Left cardiac atrium (tissue), 4 donors: ENCODE measurements at places on chromosomes 5 and 9. TPM values are rescaled to one million over a fixed set of nuclear protein-coding genes. Genes with fewer than 3 reads are reported as not detected.

CNTNAP3 gene
- total RNA-seq = 16.4 TPM

SPARC gene
- total RNA-seq = 807 TPM

DNA sequence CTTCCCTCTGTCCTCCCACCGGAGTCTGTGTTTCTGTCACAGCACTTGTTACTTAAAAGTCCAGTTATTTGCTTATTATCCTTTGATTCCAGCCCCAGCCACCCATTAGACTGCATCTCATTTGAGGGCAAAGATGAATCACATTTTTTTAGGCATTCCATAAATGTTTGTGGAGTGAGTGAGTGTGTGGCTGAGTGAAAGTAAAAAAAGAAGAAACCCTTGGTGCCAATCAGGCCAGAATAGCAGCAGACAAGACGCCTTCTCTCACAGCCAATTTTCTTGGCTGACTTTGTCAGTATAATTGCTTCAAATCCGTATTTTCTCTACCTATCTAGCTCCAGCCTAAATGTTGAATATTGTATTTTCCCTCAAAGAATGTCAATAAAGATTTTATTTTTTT lies 613.0 kb upstream of the WWC1 start:
- no peak for DNase-seq

DNA sequence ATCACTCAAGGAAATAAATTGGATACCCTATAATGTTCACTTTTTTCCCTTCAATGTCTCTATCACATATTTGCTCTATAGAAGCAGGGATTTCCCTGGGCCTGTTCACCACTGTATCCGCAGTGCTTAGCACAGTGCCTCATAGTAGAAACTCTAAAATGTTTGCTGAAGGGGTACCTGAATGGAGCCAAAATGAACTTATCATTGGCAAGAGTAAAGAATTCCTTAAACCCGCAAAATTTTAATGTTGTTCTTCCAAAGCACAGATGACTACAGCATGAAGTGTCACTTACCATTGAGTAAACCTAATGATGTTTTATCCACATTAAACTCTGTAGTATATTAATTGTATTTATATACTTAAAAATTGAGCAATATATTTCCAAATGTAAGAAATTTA lies 96.1 kb downstream of the JAKMIP2 start:
- no peak for DNase-seq

DNA sequence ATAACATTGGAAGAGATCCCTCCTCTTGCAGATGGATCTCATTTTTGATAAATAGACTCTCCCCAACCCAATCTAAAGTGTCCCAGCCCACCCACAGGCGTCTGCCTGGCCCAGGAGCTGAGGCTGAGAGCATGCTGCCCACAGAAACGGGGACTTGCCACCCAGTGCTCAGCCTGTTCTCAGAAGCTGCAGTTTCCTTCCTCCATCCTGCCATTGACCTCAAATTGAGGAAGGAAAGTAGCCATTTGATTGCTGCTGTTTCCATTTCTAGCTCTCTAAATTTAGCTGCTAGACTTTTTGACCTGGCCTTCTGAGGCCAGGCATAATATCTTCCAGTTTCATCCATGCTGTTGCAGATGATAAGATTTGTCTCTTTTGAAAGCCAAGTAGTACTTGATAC lies 31.1 kb upstream of the FRMD3 start:
- DNase-seq = no peak

DNA sequence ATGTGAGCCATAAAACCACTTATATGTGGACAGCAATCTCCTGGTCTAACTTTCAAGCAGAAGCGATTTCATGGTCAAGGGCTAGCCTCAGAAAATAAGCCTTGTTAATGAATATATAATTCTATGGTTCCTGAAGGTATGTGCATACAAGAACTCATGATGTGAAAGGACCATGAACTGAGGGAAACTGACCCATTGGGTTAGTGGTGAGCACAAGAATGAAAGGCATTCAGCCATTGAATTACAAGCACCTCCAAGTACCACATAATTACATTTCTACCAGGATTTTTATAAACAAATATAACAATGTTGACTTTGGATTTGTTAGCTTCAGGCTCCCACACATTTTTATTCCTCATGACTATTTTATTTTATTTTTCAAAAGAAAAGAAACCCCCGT lies 459.0 kb downstream of the TLE4 start:
- DNase-seq = no peak

DNA sequence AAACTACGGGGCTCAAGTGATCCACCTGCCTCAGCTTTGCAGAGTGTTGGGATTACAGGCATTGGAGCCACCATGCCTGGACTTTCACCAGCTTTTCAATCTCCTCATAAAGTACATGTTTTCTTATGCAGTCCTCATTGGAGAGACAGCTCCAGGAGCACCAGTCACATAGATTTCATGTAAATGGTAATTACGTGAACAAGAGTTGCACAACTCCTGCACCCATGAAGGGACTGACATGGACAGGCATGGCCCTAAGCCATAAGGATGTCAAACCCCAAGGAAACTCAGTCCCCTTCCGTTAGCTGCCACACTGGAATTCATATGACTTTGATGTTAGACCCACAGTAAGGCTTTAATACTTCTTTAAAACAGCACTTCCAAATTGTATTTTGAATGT lies 7.6 kb upstream of the ADGRV1 start:
- DNase-seq = no peak

NMUR2 gene
- 0.21 TPM for total RNA-seq

- no peak for DNase-seq
These were observed 168.6 kb downstream of the CARTPT start for GRCh38 chr5:71887680-71888079.

TRPM6 gene
- 0.44 TPM for total RNA-seq

GRCh38 chr9:101758304-101758930 lies 20.0 kb upstream of the GRIN3A start:
- DNase-seq = no peak
